ENCODE measurements at places on chromosomes 2 and 18.

DNA sequence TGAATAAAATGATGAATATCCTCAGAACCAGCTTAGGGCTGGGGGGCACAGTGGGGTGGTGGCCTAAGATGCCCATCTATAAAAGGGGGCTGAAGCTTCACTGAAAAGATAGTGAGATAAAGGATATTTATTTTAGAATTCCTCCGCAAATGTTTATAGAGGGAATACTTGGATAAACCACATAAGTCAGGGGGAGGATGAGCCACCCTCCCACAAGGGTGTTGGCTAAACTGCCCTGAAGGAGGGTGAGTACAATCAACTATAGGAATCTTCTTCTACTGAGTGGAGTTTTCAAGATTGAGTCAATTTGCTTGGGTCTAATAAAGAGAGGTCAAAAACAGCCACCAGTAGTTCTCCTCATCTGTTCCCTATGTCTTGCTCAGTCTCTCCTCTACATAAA lies 114.5 kb upstream of the TANK start:
- no peak for DNase-seq

- no peak for DNase-seq
Measured at GRCh38 chr18:75625966-75626365, 198.5 kb upstream of the SMIM21 start.

DNA sequence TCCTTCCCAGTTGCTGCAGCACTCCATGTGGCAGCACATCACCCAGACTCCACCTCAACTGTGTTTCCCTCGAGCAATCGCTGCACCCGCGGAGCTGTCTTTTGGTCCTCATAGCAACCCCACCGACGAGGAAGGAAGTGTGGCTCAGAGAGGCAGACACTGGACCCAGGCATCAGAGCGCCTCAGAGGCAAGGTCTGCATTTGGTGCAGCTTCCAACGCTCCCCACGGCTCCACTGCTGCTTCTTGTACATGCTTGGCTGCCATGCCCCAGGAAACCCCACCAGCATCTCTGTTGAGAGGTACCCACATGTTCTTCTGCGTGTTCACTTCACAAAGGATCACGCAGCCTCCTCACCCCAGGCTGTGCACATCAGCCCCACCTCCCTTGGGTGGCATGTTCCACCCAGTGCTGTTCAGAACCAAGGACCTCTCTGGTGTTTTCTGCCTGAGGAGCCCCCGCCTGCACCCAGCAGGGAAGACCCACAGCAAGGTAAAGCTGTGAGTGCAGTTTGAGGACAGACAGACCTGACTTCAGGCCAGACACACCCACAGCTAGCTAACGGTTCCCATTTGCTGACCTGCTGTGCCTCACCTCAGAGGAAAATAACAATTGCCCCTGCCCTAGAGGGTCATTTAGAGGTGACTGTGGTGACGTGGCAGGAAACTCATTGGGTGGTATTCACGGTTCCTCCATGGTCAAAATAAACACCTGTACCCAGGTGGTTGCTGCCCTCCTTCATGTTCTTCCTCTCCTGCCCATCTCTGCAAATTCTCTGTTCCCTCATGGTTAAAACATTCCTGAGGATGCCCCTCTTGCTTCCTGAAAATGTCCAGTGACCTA lies 326.3 kb upstream of the MYT1L start:
- DNase-seq = no peak

- DNase-seq = no peak
Measured at GRCh38 chr2:219912491-219912921, 285.1 kb downstream of the SLC4A3 start.

DNA sequence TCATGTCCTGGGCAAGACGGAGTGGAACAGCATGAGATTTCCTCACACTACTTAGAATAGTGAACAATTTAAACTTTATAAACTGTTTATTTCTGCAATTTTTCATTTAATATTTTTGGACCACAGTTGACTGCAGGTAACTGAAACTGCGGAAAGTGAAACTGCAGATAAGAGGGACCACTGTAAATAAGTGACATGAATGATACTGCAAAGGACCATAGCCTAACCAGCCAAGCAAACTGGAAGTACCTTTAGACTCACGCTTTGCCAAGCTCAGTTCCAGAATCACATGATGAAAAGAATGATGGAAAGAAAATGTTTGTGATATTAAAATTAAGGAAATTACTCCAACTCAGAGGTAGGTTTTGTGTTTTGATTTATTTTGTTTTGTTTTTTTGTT lies 94.6 kb upstream of the ITGA4 start:
- no peak for DNase-seq

DNA sequence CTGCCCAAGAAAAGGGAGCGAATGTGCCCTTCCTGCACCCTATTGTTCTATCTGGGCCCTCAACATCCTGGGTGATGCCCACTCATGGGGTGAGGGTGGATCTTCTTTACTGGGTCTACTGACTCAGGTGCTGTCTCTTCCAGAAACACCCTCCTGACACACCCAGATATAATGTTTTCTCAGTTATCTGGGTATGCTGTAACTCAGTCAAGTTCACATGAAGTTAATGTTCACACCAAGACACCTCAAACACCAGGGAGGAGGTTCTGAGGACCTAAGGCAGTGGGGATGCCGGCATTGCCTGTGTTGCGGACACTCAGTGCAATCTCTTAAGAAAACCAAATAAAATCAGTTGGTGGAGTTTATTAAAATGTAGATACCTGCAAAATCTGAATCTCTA lies 500.9 kb downstream of the BCL11A start:
- no peak for DNase-seq

GRCh38 chr2:43944915-43945314 lies 50.9 kb downstream of the LRPPRC start:
- DNase-seq = no peak

- no peak for DNase-seq
Measured at GRCh38 chr18:3525870-3526420, 76.0 kb downstream of the TGIF1 start.

- DNase-seq = no peak
Measured at GRCh38 chr2:151186011-151186410, 75.7 kb downstream of the RBM43 start.

- DNase-seq = no peak
Measured at GRCh38 chr2:119376810-119377209, 10.0 kb downstream of the DBI start.

DNA sequence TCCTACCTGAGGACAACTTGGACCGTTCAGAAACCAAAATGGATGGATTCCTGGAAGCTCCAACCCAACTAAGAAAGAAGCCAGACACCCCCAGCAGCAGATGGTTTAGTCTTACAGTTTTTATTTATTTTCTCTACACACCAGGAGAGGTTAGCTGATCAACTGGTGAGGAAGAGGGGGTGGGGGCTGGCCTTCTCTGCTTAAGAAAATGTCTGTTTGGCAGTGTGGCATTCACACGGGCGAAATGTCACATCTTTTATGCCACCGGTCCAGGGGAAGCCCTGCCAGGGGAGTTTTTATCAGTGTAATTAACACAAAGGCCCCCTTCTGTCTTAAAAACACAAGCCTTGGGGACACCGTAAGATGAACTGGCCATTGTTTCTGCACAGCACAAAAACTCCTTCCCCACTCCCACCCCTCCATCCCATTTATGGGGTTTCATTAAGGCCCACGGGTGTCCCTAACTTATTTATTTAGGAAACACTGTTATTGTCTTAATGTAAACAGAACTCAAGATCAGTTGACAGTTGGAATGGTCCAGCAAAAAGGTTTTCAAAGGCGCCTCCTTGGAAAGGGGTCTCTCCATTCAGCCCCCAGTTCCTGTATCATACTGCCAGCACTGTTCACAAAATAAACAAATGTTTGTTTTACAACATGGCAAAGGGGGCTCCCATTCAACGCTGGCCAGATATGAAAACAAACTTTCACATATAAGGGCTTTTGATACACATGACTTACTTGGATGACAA lies 217.0 kb downstream of the C1D start:
- no peak for DNase-seq

DNA sequence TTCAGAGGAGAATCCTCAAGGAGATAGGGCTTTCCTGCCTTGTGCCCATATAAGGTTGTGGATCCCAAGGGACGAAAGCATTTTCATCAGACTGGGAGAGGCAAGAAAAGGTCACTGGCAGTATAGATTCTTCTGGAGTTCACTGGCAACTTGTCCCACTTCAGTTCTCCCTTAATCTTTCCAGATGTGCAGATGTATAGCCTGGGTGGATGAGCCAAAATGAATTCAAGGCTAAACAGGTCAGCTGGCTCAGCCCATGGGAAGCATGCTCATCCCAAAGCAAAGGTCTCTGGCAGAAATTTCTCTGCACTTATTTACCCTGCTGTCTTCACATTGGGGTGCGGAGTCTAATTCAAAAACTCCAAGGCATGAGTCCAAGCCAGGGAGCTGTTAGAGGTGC lies 148.9 kb upstream of the TNP1 start:
- DNase-seq = no peak

DNA sequence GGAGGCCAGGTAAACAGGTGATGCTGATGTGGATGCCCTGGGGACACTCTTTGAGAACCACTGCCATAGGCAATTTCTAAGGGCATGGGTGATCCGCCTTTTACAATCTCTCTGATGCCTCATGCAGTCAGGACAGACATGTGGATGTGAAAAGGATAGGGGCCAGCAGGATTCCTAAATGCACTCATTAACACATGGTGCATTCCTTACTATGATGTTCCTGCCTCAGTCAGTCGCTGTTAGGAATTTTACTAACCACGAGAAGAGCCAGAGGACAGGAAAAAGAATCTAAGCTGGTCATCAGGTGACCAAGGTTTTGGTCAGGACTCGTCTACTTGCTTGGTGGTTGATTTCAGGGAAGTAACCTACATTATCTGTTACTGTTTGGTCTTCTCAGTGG lies 191.0 kb downstream of the ARL4C start:
- no peak for DNase-seq

DNA sequence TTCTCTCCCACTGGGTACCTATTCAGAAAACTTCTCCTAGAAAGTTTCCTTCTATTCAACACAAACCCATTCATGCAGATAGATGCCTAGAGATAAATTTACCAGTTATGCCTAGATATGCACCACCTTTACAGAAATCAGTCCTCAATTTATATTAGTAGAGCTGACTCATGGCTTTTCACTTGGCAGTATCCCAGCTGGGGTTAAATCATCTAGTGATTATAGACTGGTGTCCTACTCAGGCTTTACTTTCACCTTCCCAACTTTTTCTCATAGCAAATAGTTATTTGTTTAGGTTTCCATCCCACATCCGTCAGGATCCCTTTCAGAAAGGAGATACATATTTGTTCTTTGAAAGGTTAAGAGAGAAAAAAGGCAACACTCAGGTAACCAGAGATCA lies 124.5 kb downstream of the AQP4 start:
- no peak for DNase-seq

GRCh38 chr2:122743021-122743675 lies 987.7 kb downstream of the TSN start:
- DNase-seq = no peak

- no peak for DNase-seq
Measured at GRCh38 chr18:56570978-56571377, 67.4 kb downstream of the TXNL1 start.

DNA sequence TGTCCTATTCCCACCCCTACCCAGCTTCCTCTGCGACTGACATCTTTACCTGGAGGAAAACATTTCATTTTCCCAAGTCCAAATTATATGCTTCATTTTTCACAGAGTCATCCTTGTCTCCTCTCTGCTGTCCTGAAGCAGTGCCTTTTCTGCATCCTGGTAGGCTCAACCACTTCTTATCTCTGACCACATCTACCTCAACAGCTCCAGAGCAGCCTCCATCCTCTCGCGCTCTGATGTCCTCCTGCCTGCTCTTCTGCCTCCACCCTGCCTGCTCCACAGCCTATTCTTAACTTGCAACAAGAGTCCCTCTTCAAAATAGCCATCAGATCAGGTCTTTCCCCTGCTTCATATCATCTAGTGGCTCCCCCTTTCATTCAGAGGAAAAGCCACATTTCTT lies 457.1 kb downstream of the PARD3B start:
- DNase-seq = no peak

DNA sequence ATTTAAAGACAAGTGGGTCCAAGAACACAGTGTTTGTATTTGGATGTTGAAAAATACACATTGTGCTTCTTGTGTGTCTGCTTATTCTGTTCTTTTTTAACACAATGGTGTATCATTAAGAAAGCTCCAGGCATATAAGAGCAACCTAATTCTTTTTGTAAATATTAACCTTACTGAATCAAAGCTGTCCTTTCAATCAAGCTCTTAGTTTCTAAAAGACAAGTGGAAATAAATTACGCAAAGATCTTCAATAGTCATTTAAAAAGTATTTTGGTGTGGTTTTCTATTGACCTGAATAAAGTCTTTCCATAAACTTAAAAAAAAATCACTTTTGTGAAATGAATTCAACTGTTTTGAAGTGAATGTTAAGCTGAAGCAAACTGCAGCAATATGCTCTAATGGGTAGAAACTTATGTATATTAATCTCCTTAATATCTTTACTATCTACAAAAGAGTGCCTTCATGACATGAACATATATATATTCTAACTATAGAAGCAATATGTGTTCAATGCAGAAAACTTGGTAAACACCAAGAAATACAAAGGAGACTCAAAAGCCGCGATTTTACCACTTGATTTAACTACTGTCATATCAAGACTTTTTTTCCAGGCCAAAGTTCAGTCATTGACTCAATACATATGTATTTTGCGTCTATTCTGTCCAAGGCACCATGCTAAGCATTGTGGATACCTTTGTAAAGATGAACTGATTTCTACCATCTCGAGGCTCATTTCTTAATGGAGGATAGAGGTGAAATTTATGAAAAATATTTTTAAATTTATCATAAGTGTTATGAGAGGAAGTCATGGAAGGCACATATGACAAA lies 97.7 kb downstream of the ARHGAP15 start:
- no peak for DNase-seq

GRCh38 chr2:45403036-45403435 lies 208.0 kb downstream of the SRBD1 start:
- DNase-seq = no peak
